Activated CD4-positive, alpha-beta T cell treated with anti-CD3 and anti-CD28 coated beads for 48 hours (primary cell): ENCODE measurements at places on chromosomes 4 and X.

- no peak for DNase-seq
Measured at GRCh38 chrX:74370487-74370886, 50.8 kb upstream of the SLC16A2 start.

- DNase-seq: no peak
Measured at GRCh38 chr4:52968691-52969090, 106.6 kb downstream of the RASL11B start.

DNA sequence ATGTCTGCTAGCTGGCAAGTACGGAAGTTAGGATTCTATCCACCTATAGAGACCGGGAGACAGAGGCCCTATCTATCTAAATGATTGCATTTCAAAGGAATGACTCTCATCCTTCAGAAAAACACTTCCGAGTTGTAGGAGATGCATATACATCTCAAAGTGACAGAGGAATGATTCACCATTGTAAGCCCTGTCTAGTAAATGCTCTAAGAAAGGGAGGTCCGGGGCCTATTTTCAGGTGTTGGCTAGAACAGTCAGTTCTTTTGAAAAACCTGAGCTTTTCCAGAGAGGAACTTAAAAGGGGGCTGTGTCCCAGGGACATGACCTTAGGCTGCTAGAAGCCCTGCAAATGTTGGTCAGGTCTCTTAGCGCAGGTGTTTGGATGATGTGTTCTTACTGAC is 262.9 kb upstream of the IL1RAPL1 start:
- no peak for DNase-seq

- DNase-seq: no peak
Measured at GRCh38 chr4:6953751-6954380, 44.2 kb downstream of the TBC1D14 start.

DNA sequence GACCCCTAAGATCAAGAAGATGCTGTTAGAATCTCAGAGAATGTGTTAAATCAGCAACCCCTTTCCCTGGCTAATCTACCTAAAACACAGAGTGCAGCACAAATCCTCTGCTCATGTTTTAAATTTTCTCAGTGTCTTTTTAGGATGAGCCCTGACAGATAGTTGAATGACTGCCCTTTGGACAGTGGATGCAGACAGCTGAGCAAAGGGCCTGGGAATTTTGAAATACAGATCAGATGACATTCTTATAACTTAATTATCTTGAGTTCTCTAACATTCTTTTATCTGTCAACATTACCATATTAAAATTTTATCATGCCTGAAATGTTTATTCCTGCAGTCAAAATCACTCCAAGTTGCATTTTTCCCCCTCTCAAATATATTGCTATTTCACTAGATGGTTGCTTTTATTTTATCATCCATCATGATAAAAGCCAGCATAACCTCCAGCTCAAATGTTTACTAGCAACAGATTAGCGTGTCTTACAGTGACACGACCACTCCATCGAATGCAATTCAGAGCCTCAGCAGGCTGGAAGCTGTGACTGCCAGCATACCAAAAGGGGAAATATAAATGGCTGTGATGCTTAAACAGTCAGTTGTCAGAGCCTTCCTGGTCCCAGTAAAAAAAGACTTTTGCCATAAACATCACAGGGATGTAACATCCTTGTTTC is 22.8 kb upstream of the ARHGAP24 start:
- no peak for DNase-seq

DNA sequence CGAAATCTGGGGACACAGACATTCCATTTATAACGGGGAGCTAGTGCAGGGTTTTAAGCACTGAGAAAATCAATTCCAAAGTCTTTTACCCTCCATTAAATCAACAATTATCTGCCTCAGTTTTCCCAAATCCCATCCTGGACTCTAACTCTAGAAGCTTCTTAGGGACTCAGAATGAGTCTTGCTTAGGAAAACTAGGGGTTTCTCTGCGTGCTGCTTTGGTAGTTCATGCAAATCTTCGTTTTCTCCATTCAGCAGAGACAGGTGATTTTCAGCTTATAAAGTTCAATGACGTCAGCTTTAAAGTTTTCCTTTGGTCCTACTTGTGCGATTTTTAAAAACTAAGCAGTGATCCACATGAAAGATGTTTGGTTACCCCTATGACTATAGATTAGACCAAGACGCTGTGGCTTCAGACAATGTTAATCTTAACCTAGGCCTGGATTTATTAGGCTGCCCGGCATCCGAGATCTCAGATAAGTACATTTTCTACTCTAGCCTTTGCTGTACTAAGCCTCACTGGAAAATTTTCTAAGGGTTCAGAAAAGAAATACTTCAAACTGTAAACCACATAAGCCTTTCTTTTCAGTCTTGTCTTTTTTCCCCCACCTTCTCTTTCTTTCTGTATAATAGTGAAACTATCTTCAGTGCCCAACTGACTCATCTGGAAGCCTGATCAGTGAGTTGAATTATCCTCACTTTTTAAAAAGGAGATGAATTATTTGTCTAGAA is 121.4 kb upstream of the GATB start:
- DNase-seq: no peak

GRCh38 chr4:108143515-108143914 is 25.2 kb downstream of the LEF1 start:
- DNase-seq: no peak

GRCh38 chrX:3271183-3271833 is 75.1 kb downstream of the MXRA5 start:
- DNase-seq: no peak

GRCh38 chr4:73734530-73735001 is 5.8 kb upstream of the CXCL8 start:
- DNase-seq: no peak

GRCh38 chr4:2888886-2889285 is 45.2 kb downstream of the ADD1 start:
- no peak for DNase-seq

DNA sequence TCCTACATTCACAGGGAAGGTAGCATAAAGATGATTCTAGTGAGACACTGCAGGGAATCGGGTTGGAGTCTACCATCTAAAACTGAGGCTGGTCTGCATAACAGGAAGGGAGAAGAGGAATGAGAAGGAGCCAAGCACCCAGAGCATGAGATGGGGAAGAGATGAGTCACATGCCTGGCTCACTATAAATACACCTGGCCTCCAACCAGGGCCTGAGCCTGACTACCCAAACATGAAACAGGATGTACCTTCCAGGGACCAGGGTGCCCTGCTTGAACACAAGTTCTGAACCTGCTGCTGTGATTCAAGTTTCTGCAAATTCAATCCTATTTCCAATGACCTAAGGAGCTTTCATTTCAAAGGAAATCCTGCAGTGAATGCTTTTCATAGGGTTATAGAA is 24.9 kb downstream of the CD99L2 start:
- DNase-seq: peak; percentile 9

DNA sequence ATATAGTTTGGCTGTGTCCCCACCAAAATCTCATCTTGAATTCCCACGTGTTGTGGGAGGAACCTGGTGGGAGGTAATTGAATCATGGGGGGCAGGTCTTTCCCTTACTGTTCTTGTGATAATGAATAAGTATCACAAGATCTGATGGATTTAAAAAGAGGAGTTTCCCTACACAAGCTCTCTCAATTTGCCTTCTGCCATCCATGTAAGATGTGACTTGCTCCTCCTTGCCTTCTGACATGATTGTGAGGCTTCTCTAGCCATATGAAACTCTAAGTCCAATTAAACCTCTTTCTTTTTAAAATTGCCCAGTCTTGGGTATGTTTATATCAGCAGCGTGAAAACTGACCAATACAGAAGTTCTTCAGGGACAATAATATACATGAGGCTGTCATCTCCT is 425.1 kb downstream of the PABPC4L start:
- DNase-seq: no peak

DNA sequence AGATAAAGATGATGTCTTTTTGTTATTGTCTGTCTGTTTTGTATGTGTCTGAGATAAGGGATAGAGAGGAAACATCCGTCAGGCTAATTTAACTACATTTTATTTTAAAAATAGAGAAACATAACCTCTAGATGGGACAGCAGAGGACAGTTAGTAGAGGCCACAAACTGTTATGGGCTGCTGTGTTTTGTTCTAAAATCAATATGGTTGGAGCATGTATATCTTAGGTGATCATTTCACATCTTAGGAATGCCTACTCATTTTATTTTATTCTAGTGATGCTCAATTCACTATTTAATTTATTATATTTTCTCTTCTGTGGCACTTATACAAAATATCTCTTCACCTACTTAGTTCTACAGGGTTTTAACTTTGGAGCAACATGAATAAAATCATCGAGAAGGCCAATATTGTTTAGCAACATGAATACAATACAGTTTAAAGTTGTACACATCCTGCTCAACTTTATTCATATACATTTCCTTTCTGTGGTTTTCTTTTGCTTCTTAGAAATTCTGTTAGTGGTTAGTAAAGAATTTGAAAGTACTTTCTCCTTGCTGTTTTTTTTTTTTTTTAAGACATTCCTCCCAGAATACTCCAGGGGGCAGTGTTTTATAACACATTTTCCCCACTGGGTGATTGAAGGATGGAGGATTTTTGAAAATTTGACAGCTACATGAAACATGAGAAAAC is 392.9 kb downstream of the UNC5C start:
- DNase-seq: no peak

DNA sequence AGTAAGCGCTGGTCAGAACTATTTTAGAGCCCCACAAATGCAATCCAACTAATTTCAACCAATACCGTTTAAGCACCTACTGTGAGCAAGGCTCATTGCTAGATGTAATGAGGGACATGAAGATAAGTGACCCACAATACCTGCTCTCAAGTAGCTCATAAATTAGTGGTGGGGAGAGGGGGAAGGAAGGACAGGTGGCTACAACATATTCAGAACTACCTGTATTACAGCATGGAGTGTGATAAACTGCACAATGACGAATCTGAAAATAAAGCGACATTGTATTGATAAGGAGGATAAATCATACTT is 311.6 kb upstream of the DIAPH2 start:
- no peak for DNase-seq

DNA sequence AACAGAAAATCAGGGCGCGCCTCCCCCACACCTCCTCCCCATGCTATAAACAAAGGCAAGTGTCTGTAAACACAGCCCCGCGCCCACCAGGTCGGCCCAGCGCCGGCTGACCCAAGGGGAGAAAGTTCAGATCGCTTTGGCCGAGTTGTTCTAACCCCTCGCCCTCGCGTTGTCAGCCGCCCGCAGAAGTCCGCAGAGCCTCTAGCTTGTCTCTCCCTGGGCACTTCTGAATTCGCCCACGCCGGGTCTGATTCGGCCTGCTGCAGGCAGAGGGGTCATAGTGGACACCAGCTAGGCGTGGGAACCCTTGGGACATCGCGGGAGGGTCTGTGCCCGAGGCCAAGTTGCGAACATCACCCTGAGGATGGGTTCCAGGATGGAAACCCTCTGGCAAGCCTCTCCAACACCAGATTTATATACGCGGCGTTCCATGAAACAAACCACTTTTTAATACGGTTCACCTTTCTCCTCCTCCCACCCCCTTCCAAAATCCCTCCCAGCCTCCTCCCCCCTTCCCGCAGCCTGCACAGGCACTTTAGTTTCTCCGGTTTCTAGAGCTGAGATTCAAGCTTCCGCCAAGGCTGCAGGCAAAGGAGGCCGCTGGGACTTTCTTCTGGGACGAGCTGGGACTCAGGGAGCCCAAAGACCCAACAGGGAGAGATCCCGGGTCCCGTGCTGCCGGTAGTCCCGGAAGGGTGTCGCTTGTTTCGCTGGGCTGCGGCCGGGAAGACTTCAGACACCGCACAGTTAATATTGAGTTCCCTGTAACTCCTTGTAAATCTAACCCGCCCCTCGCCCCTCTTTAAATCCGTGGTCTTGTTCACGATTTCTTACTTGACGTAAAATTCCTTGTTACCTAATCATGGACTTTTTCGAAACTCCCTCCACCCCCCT is 4.7 kb downstream of the HAND2 start:
- DNase-seq: no peak

DNA sequence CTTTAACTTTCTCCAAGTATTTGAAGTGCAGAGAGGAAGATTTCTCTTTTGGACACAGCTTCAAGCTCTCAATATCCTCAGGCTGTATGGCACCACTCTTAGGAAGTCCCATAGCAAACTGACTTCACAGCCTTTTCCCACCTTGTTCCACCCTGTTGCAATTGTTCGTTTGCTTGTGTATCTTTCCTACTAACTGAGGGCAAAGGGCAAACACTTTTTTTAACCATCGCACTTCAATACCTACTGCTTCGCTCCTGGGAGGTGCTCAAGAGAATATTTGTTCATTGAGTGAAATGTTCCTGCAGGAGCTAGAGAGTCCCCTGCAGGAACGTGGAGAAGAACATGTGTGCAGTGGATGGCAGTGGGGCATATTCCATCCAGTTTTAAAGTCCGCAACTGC is 638.6 kb downstream of the BCOR start:
- no peak for DNase-seq

DNA sequence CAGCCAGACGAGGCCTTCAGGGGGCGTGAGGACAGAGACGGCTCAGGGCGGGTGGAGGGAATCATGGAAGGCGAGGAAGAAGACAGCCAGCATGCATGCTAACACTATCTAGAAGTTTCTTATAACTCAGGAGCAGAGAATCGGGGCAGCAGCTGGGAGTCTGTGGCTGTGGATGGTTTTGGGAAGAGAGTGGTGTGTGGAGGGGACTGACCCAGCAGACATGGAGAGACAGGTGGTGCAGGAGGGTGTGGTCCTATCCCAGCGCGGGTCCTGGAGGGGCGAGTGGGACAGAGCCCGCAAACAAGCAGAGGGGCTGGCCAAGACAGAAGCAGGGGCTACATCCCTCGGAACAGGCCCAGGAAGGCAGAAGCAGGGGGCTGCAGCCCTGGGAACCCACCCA is 192.1 kb downstream of the AFAP1 start:
- DNase-seq: no peak

GRCh38 chrX:132114607-132115006 is 13.2 kb downstream of the FRMD7 start:
- no peak for DNase-seq

- no peak for DNase-seq
Measured at GRCh38 chrX:15598026-15598425, 2.7 kb downstream of the ACE2 start.

DNA sequence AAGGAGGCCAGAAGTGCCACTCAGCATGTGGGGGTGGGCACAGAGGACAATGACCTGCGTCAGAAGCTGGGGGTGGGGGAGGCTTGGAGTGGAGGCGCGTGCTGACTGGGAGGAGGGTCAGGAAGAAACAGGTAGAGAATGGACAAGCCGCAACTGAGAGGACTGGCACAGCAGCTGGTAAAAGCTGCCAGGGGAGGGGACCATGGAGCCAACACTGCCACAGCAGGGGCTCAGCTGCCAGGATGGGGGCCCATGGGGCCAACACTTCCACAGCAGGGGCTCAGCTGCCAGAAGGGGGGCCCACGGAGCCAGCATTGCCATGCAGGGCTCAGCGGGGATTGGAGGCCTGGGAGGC is 19.1 kb downstream of the RNF212 start:
- DNase-seq: no peak

- DNase-seq: peak; percentile 76
Measured at GRCh38 chr4:40856840-40857362, 107.1 kb downstream of the NSUN7 start.

DNA sequence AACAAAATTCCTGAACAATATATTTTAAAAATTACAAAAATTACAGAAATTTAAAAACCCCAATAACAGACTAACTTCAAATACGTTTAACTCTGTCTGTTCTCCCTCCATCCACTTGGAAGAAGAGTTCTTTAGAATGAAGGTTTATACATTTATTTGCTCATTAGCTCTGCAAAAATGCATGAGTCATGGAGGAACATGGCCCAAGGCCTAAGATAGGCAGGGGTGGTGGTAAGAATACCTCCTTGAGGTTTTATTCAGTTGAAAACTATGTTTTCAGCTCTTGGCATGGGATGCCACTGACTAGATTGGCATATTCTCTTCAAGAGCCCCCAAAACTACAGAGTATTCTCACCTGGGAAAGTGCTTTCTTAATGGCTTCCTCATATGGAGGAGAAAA is 8.8 kb upstream of the LRRC66 start:
- DNase-seq: no peak
